ENCODE measurements at places on chromosomes 4 and X. TPM values are rescaled to one million over a fixed set of nuclear protein-coding genes. Genes with fewer than 3 reads are reported as not detected.

Gene C4orf33
- 22.8 TPM for total RNA-seq

Gene GUCY1B1
- 5.0 TPM for total RNA-seq

Gene STBD1
- total RNA-seq: 1.0 TPM

Gene NLRP2B
- 0.13 TPM for total RNA-seq

Gene SNCA
- 12.4 TPM for total RNA-seq

DNA sequence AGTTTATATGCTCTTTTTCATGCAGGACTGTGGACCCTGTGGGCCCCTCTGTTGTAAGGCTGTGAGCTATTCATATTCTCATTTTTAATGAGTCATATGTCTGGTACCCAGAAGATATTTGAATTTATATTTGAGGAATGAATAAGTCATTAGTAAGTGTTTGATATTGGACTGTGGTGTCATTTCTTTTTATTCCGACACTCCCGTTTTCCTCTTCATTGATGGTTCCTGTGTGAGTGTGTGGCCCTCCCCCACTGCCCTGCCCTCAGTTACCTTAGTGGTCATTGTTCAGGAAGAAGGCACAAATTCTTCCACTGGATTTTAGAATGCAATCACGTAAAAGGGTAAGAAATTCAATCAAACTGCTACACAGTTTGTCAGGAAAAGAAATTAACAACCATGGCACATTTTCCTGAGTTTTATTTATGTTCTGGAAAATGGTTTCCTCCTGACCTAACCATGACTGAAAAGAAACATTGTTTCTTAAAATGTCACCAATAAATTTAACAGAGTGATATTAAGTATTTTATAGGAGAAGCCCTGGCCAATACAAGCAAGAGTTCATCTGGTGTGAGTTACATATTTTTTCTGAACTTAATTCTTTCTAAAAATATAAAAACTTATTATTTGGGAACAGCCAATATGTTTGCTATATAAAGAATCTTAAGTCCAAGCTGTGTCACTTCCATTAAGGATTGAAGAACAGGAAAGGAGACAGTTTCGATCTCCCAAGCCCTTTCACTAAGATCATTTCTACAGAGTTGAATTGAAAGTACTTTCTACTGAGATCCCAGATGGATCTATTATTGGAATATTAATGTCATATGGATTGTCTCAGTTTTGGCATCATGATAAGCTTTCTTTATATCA lies 370.5 kb upstream of the ANXA10 start:
- no peak for DNase-seq

DNA sequence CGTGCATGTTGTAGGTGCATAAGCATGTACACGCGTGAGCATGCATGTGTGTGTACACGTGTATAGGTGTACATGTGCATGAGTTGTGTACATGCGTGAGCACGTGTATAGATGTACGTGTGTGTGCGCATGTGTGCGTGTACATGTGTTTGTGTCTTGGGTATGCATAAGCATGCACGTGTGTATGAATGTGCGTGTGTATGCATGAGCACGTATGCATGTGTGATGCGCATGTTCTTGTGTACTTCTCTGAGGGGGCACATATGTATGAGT lies 9.0 kb downstream of the NAT8L start:
- DNase-seq: no peak

DNA sequence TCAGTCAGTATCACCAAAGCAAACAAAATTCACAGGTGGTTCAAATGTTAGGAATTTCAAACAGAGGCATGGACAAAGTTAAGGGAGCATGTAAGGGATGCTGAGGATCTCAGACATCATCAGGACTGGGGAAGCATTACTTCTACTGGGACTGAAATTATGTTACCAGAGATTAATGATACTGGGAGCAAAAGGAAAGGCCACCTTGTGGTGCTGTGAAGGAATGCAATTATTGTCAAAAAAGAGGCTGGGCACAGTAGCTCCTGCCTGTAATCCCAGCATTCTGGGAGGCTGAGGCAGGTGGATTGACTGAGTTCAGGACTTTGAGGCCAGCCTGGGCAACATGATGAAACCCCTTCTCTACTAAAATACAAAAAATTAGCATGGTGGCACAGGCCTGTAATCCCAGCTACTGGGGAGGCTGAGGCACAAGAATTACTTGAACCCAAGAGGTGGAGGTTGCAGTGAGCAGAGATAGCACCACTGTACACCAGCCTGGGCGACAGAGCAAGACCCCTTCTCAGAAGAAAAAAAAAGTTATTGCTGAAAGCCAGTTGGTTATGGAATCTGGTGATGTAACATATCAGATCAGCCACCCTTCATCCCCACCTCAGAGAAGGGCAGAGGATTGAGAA lies 954.3 kb downstream of the PCDH7 start:
- no peak for DNase-seq

DNA sequence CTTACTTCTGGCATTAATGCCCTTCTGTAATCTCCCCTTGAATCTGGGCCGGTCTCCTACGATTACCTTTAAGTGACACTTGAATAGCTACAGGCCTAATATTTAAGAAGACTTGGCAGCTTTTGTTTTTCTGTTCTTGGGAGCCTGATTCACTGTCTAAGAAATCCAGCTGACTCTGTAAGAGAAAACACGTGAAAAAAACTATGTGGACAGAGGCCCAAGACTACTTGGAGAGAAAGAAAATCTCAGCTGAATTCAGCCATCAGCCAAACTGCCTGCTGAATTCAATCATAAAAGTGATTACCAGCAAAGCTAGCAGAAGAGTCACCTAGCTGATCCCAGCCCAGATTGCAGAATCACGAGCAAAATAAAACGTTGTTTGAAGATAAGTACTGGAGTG lies 521.2 kb downstream of the MID1IP1 start:
- no peak for DNase-seq

- DNase-seq: no peak
Measured at GRCh38 chr4:139861471-139861870, 195.9 kb downstream of the MGST2 start.

- no peak for DNase-seq
Measured at GRCh38 chrX:125204681-125205132, 115.0 kb upstream of the TEX13C start.

DNA sequence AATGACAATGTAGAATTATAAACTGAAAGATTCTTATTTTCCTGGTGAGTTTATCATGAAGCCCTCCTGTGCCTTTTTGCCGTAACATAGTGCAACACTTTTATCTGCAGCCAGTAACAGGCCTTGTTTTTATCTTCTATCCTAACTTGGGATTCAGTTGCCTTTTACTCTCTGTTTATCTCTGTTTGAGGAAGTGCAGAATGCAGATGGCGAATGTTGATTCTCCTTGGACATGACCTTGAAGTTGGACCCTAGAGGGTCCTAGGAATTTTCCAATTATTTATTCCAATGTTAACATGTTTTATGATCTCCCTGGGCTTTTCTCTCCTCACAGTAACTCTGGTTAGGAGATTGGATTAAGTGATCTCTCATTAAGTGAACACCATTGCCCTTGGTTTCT lies 165.0 kb downstream of the FMR1NB start:
- DNase-seq: no peak

GRCh38 chrX:150696331-150696730 lies 3.1 kb downstream of the MTMR1 start:
- no peak for DNase-seq

- no peak for DNase-seq
Measured at GRCh38 chr4:117783716-117784115, 250.6 kb upstream of the NDST3 start.

DNA sequence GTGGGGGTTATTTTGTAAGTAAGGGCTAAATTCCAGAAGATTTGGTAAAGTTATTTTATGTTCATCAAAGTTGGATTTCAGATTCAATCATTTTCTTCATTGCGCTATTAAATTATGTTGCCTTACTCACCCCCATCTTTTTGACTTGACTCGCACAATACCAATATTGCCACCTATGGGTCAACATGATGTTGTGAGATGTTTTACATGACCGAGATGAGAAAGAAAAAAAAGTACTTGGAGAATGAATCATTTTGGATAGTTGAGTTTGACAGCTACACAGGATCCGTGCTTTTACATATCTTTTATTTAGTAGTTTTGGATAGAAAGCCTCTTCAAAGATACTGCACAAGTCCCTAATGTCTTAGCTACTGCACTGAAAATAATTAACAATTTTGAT lies 224.2 kb upstream of the EMCN start:
- DNase-seq: no peak
